ENCODE measurements at places on chromosomes 6 and 20. TPM values are rescaled to one million over a fixed set of nuclear protein-coding genes. Genes with fewer than 3 reads are reported as not detected.

GRCh38 chr6:136873748-136874147 is 48.4 kb upstream of the SLC35D3 start:
- no peak for DNase-seq

DNA sequence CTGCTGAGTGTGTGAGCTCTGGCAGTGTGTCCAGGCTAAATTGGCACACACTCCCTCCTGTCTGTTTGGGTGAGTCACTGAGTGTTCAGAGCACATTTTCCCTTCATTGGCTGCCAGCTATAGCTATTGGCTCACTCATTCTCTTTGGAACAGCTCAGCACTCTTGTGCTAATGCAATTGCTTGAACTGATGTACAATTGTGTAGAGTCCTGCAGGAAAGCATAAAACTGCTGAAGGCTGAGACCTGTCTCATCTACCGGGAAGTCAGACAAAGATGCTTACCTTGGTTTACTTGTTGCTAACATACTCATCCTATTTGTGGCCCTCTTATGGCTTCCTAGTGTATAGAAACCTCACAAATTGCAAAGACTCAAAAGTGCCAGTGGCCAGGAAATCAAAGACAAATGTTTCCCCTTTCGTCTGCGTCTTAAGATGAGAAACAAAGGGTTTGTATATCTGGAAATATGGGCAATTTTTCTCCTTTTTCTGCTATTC is 351.0 kb downstream of the BCKDHB start:
- no peak for DNase-seq

DNA sequence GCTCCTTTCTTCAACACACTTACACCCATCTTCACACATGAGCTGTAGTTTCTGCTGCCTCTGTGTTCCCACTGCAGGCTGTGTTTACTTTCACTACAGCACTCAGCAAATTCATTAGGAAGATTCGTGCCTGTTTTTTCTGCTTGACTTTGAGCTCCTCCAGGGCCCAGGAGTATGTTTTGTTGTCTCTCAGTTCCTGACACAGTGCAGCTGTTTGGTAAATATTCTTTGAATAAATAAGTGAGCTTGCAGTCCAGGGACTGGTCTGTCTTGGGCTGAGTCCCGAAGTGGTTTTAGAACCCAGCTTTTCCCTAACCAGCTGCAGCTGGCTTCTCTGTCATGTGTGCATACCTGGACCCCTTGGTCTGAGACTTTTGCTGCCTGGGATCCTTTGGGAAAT is 46.6 kb upstream of the CCN6 start:
- DNase-seq = no peak

DNA sequence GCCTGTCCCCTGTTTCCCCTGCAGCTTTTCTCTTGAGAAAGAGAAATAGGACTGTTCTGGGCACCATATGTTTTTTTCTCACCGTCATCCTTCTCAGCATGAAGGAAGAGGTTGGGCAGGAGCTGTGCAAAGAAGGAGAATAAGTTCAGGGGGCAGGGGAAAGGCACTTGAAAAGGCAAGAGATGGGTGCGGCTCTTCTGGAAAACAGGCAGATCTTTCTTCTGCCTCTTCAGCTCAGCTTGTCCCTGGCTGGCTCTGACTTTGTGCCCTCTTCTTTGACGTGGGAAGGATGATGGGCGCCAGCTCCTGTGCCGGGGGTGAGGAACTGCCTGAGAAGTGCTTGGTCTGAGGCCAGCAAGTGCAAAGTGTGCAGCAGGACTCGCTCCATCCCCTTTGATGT is 206.5 kb downstream of the DOK5 start:
- no peak for DNase-seq

DNA sequence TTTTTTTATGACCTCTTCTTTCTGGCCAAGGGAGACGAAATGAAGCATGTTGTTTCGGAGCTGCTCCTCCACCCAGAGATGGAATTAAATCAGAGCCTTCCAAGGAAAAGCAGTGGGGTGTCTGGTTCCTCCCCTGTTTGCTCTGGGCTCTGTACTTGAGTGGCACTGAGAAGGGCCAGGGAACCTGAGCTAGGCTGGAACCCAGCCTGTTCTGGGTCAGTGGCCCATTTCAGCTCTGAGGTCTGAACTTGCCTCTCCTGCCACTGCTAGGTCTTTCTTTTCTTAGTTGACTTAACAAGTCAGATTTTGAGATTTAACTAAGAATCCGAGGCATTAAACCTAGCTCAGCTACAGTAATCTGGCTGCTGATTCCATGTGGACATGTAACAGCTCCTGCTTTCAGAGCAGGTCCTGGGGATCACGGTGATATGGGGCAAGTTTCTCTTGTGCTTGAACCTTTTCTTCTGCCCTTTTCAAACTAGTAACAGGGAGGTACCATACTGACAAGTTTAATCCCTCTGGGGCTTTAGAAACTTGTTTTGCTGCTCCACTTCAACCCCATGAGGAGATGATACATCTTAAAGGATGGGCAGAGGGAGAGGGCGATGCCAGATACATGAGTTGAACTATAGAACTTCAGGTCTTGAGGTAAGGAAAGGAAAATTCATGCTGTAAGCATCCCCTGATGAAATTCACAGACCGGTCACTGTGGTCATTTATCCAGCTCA is 101.1 kb downstream of the SLC24A3 start:
- DNase-seq = no peak

DNA sequence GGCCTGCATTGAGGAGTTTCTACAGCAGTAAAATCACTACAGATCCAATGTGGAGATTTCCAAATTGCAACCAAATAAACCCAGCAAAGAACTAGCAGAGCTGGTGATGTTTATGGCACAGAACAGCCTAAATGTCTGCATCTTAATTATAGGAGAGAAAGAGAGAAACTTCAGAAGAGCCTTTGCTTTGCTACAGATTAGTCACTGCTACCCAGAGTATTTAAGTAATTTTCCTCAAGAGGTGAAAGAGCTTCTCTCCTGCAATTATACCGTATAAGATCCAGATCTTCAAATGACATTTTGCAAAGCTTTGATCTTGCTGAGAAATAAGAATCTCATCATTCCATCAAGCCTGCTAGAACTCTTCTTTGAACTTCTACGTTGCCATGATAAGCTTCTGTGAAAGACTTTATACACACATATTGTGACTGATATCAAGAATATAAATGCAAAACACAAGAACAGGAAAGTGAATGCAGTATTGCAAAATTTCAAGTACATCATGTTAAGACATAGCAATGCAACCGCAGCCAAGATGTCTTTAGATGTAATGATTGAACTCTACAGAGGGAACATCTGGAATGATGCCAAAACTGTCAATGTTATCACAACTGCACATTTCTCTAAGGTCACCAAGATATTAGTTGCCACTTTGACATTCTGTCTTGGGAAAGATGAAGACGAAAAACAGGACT is 48.0 kb downstream of the MKKS start:
- DNase-seq = no peak

DNA sequence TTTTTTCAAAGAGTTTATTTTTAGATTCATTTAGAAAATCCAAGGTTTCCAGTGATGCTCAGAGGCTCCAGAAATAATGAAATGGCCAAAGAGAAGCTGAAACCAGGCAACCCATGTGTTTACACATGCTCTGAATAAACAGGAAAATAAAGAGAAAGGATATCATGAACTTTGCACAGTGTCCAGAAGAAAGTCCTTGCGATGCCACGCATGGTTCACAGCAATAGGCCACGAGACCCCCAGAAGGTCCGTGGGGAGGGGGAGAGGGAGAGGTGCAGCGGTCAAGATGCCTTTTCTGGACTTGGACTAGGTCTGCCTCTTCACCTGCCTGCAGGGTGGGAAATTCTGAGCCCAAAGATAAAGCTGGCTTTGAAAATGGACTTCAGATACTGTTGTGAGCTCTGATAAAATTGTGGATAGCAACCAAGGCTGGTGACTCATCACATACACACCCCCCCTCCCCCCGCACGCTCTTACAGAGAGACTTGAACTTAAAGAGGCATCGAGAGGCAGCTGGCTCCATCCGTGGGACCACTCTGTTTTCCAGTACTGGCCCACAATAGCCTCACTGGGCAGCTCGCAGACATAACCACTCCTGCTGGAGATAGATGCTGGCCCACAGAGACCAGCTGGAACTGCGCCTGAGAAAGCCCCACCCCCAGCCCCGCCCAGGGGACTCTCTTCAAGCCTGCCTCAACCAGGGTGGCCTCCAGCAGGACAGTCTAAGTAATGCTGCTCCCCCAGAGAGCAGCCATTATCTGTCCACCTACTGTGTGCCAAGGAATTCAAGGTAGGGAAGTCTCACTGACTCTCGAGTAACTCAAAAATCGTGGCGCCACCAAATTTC is 21.2 kb upstream of the NFATC2 start:
- no peak for DNase-seq

DNA sequence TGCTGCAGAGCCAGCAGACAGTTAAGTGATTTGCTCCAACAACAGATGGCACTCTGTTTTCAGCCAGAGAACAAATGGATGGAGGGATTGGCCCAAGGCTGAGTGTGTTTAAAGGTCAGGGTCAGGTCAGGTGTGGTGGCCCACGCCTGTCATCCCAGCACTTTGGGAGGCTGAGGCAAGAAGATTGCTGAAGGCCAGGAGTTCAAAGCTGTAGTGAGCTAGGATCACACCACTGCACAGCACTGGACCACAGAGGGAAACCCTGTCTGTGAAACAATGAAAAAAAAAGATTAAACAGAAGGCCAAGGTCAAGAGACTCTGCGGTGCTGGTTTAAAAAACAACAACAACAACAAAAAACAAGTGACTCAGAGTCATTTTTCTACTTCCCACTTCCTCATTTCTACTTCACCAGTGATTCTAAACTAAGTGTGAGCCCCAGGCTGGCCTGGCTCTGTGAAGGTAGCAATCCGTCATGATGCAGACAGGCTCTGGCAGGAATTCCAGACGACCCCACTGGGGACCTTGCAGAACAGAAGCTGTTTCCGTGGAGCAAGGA is 42.5 kb upstream of the ARMC2 start:
- DNase-seq = no peak

DNA sequence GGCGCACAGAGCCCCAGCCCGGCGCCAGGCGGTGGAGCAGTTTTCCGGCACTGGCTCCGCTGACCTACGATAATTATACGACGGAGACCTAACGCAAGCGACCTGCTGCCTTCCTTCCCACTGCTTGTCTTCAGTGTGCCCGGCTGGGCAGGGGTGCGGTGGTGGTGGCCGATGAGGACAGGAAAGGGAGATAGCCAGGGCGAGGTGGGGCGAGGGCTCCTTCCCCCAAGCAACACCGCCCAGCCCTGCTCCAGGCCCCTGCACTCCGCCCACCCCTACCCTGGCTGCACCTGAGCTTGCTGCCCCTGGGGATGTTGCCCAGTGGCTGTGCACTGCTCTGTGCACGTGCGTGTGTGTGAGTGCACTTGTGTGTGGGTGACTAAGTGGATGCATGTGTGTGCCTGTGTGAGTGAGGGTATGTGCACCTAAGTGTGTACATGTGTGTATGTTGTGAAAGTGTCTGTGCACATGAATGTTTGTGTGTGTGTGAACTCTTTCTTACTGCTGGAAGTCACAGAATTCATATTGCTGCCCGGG is 42.6 kb upstream of the IRF4 start:
- no peak for DNase-seq

DNA sequence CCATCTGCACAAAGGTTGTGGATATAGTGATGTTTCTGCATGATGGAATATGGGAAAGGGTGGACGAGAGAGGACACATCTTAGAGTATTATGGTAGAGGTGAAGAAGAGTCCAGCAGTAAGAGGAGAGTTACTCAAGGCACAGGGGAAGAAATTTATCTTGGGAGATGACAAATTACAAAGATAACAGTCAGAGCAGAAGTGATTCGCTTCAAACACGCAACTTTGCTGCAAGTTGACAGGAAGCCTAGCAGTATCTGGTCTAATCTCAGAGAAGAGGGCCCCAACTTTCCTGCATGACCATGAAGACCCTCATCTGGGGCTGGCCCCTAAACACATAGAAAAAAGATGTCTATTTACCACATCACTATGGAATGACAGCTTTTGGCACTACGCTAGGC is 1.2 kb upstream of the CALHM6 start:
- no peak for DNase-seq

DNA sequence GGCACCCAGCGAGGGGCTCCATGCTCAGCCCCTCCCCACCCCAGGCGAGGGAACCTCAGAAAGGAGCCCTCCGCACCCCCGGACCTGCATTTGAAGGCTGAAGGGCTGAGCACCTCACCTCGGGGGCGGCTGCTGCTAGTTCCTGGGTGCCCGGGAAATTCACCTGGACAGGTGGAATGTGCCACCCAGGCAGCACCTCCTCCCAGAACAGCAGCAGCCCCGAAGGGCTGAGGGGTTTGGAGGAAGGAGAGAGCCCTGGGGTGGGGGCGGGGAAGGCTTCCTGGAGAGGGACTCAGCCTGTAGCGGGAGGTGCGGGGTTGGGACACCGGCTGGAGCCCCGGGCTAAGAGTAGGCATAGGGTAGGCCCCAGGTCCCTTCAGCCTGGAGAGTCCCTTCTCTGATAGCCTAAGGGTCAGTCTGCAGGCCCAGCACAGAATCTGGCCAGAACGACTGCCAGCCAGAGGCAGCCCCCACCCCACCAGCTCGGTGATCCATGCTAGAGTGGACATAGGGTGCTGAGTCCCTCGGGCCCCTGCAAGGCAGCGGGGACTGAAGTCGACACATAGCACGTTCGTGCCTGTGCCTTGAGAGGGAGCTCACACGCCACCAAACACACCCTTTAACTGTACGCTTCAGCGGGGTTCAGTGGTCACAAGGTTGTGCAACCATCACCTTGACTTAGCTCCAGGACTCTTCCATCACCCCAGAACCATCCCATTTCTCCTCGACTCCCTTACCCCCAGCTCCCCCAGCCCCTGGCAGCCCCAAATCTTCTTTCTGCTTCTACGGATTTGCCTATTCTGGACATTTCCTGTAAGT is 180.9 kb downstream of the TAF4 start:
- no peak for DNase-seq

DNA sequence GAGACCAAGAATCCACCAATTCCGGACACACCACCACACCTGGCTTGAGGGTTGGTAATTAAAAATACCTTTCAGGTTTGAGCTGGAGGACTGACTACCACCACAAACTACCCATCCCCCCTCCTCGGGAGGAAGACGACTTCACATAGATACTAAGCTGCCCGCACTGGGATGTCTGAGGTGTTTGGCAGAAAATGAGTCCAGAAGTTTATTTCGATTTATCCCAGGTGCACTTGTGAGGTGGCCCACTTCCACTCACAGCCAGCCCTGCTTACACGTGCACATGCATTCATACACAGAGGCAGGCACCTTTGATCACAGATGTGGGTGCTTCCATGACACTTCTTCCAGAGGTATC is 187.1 kb downstream of the ID4 start:
- no peak for DNase-seq

DNA sequence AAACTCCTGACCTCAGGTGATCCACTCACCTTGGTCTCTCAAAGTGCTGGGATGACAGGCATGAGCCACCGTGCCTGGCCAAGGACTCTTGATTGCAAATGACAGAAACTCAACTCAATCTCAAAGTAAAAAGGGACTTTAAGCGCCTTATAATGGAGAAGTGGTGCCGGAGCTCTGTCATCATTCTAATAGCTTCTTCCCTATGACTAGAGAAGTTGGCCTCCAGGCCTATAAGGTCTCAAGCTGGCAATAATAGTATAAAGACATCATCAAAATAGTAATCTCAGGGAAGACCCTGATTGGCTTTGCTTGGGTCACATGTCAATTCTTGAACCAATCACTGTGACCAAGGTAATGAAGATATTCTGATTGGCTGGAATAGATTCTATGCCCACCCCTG is 8.5 kb upstream of the KIAA1755 start:
- DNase-seq = no peak

Gene PARD6B
- total RNA-seq = 2.0 TPM

Gene SRMS
- total RNA-seq = not detected

Gene RAD21L1
- not detected for total RNA-seq

Gene ADISSP
- 37.5 TPM for total RNA-seq

Gene TP53TG5
- total RNA-seq = not detected

Gene NRN1
- 20.0 TPM for total RNA-seq
